ENCODE measurements at places on chromosomes 3 and 15.

GRCh38 chr15:52180851-52181450, 10.2 kb downstream of the GNB5 start:
- no peak for DNase-seq

DNA sequence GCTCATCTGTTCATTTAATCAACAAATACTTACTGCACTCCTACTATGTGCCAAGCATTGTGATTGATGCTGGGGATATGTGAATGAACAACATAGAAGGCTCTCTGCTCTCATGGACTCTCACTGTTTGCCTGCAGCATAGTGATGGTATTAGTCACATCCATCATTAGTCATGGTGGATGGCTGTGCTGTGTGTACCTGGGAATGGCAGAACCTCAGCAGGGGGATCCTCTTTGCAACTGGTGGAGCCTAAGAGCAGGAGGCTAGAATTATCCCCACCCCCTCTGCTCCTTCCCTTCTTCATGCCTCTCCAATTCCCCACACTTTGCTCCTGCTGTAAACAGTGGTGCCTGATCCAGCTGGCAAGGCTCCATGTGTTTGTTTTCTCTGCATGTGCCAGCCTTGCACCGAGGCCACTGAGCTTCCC, 20.5 kb downstream of the BOC start:
- DNase-seq, result no peak

GRCh38 chr3:190261015-190261414, 61.2 kb downstream of the CLDN1 start:
- DNase-seq, result no peak

GRCh38 chr3:55094676-55095075, 166.8 kb upstream of the LRTM1 start:
- DNase-seq, result no peak

DNA sequence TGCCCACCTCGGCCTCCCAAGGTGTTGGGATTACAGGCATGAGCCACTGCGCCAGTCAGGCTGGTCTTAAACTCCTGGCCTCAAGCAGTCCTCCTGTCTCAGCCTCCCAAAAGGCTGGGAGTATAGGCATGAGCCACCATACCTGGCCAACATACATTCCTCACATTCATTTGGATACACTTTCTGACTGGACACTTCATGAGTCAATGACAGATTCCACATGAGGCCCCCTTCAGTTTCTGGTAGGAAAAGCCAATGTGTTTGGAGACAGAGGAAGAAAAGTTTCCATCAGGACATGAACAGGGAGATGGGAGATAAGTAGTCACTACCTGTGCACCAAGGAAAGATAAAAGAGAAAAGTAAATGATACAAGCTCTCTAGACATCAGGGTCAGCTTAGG, 49.4 kb upstream of the GSK3B start:
- no peak for DNase-seq

GRCh38 chr3:47865192-47865591, 62.3 kb downstream of the DHX30 start:
- no peak for DNase-seq

DNA sequence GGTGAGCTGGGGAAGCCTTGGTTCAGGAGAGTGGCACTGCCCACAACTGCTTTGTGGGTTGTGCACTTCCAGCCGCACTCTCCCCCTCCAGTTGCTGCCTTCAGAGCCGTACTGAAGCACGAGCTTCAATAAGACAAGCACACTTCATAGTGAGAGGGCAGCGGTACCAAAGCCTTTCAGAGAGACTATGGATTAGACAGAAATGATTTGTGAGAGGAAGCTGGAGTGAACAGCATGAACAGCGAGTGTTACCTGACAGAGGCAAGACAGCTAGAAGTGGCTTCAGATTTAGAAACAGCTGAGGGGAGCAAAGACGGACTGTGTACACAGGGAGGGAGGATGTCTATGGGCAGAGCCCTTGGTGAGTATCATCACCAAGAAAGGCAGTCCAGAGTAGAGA, 31.1 kb downstream of the HCLS1 start:
- no peak for DNase-seq

DNA sequence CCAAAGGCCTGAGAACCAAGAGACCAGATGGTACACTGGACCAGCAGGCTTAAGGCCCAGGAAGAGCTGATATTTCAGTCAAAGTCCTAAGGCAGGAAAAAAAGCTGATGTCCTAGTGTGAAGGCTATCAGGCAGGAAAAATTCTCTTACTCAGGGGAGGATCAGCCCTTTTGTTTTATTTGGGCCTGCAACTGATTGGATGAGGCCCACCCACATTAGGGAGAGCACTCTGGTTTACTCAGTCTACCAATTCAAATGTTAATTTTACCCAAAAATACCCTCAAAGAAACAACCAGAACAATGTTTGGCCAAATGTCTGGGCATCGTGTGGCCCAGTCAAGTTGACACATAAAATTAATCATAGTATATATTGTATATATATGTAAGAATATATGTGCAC, 24.5 kb upstream of the MYRIP start:
- no peak for DNase-seq

- no peak for DNase-seq
Measured at GRCh38 chr3:177642042-177642803, 444.9 kb upstream of the TBL1XR1 start.

DNA sequence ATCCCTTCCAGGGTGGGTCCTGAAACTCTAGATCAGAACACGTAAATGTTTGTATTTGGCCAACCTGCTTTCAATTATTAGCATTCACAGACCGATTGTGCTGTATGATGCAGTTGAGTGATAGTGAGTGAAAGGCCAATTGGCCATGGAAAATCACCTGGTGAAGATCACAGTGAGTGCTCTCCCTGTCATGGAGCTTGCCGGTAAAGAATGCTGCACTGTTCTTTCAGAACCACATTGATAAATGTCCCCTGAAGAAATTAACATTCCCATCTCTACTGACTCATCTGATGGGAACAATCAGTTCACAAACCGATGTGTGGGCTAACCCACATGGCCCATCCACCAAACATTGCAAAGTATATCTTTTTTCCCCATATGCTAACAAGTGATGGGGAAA, 324.8 kb upstream of the TBL1XR1 start:
- no peak for DNase-seq

DNA sequence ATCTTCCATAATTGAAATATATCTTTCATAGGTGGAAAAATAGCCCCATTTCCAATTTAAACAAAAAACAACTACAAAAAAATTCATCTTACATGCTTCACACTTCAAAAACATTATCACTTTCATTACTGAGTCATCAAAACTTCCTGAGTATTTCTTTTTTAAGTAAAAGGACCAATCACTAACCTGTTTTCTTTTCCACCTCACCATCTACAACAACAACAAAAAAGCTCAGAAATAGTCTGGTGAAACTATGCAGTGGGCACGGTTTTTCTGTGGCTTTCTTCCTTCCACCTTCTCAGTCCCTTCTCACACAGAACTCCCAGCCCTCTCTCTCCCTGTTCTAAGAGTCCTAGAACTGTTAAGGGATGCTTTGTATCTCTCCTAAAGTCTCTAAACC, 20.3 kb upstream of the TNIK start:
- no peak for DNase-seq

DNA sequence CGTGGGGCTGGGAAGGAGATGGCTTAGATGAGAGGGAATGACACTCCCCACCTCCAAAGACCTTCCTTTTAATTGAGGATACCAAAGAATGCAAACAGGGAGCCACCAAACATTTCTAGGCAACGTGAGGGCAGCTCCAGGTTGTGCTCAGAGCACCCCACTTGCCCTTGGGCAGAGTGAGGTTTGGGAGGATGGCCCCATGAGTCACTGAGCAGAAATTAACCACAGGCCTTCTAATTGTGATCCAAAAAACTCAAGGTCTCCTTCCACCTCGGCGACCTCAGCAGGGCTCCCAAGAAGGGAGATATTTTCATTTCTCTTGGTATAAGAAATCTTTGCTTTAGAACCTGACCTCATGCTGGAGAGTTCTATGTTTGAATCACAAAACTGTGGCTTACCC, 305.0 kb upstream of the TPM1 start:
- no peak for DNase-seq

- peak; percentile 40 for DNase-seq
Measured at GRCh38 chr3:27134171-27134796, 234.9 kb downstream of the NEK10 start.

- peak; percentile 43 for DNase-seq
Measured at GRCh38 chr15:45126535-45127158, 3.0 kb downstream of the DUOXA1 start.

DNA sequence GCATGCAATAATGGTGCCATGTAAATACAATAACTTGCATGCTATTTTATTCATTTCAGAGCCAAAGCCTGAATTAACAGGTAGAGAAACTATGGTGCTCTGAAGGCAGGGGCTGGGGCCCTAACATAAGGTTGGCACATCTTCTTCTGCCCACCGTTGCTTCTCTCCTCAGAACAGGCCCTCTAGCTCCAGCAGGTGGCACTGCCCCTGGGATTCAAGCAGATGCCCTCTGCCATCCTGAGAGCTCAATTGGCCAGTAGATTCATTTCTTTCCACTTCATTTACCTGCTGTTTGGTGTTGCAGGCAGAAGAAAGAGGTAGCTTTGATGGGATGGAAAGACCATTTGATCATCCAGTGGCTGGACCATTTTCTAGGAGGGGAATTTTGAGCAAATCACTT, 130.5 kb downstream of the FOXB1 start:
- no peak for DNase-seq

Measured in effector CD4-positive, alpha-beta T cell (primary cell).